ENCODE measurements at places on chromosomes 5 and 9.

GRCh38 chr5:173243831-173244305 lies 8.9 kb upstream of the NKX2-5 start:
- DNase-seq = no peak

DNA sequence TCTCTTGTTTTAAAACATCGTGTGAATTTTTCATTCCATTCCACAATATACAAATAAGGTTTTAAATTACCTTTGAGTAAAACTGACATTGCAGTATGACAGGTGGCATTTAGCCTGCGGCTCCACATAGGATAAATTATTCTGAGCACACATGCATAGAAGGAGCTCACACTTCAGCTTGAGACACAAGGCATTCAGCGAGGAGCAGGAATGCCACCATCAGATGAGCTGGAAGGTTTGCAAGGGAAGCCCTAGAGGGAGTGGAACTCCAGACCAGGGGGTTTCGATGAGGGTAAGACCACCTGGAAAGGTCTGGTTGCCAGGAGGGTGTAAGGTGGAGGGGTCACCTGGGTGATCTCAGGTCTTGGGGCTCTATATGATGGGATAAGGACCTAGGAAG lies 259.0 kb upstream of the ADRA1B start:
- DNase-seq = no peak

- no peak for DNase-seq
Observed at GRCh38 chr5:113081881-113082546, 105.4 kb downstream of the DCP2 start.

DNA sequence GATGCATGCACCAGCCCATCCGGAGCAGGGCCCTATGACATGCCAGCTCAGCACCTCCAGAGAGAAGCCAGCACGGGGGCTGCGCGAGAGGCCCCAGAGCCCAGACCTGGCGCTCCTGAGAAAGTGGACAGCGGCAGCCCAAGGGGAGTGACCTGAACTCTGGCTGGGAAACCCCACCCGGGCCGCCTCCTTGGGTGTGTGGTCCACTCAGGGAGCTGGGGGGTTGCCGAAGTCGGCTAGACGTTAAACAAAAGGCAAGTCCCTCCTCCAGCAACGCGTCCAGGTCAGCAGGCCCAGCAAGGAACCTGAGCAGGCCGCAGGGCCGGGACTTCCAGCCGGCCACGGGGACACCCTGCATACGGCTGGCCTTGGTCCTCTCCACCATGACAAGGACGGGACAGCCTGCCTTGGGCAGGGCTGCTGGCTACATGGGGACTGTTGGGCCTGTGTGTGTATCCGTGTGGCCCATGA lies 35.7 kb downstream of the NACC2 start:
- no peak for DNase-seq

- DNase-seq = no peak
Observed at GRCh38 chr5:170479484-170479883, 24.3 kb upstream of the KCNIP1 start.

DNA sequence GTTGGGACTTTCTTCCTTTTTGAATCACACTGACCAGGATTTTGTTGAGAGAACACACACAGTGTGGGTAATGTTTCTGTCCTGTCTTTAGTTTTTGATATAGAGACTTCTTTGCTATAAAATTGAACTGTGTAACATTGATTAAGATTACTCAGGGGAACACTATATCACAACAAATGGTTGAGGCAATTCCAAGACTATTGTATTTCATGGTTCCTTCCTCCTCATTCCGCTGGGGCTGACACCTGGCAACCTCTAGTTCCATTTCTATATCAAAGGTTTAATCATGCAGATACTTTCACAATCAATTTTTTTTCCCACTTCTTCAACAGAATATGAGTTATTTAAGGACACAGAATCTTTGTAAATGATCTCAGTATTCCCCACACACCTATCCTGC lies 182.2 kb downstream of the TAF11L14 start:
- no peak for DNase-seq

GRCh38 chr9:70601000-70601951 lies 186.8 kb upstream of the KLF9 start:
- DNase-seq = no peak

- no peak for DNase-seq
Observed at GRCh38 chr9:122186777-122187470, 27.2 kb downstream of the MORN5 start.

GRCh38 chr9:135087899-135088347 lies 455 bp downstream of the OLFM1 start:
- no peak for DNase-seq

GRCh38 chr5:176134529-176135223 lies 103.5 kb upstream of the SIMC1 start:
- DNase-seq = no peak

- DNase-seq = no peak
Observed at GRCh38 chr5:135486131-135487036, 34.2 kb upstream of the TIFAB start.

DNA sequence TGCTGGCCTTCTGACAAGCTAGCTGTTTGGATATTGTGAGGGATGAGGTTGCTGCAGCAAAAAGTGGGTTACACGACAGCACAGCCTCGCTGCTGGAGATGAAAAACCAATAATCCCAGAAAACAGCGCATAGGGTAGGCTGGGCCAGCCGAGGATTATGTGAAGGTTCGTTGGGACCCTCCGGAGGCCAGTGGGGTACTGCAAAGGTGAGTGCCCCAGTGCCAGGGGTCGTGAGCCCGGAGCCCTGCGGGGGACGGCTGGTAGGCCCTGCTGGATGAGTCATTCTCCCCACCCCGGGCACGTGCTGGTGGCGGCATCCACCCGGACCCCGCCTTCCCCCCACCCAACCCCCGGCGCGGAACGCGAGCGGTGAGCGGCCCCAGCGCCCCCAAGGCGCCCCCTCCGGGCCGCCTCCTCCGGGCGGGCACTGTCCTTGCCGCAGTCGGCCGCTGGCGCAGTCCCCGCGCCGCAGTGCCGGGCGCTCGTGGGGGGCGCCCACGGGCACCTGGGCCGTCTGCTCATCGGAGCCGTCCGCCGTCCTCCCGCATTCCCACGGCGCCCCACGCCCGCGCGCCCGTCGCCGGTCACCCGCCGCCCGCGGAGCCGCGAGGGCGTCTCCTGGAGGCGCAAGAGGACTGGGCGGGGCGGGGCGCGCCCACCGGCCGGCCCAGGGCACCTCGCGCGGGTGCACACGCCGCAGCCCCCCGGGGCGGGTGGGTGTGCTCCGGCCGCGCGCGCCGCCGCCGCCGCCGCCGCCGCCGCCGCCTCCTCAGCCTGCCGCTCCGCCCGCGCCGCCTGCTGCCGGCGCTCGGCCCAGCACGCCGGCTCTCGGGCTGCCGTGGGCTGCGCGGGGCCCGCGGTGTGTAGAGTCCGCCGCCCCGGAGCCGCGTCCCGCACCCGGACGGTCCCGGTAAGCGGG lies at the start of gene PHF24:
TSS of gene PHF24 (plus strand) at position 794 of the 919 bp plus-strand sequence. CDS start 13,014 bp downstream, outside the sequence.
- DNase-seq = peak; percentile 21

DNA sequence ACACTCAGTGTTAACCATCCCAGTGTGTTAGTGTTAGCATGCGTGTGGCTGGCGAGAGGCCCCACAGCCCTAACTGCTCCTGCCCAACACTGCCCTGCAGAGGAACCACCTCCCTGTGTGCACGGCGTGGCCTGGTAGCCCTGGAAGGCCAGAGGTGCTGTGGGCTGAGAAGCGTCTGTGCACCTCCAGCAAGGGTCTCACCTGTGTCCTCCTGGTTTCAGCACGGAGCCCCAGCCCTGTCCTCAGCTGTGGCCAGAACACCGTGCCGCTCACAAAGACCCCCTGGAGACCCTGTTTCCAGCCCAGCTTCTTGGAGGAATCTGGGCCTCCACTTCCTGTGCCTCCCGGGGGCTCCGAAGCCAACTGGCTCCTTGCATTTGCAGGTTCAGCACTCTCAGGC lies 56.1 kb upstream of the NRARP start:
- no peak for DNase-seq

DNA sequence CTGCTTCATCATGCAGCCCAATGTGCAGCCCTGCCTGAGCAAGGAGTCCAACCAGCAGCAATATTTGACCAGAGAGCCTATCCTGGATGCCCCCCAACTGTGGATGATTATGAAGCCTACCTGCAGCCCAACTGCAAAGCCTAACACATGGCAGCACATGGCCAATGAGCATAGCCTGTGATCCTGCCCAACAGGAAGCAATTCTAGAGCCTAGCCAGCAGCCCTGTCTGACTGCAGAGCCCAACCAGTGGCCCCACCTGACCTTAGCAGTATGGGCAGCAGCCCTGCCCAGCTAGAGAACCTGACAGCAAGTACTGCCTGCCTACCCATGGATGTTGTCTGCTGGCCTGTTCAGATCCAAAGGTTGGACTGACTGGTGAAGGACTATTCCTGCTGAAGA lies 97.3 kb upstream of the SH3GL2 start:
- DNase-seq = no peak

DNA sequence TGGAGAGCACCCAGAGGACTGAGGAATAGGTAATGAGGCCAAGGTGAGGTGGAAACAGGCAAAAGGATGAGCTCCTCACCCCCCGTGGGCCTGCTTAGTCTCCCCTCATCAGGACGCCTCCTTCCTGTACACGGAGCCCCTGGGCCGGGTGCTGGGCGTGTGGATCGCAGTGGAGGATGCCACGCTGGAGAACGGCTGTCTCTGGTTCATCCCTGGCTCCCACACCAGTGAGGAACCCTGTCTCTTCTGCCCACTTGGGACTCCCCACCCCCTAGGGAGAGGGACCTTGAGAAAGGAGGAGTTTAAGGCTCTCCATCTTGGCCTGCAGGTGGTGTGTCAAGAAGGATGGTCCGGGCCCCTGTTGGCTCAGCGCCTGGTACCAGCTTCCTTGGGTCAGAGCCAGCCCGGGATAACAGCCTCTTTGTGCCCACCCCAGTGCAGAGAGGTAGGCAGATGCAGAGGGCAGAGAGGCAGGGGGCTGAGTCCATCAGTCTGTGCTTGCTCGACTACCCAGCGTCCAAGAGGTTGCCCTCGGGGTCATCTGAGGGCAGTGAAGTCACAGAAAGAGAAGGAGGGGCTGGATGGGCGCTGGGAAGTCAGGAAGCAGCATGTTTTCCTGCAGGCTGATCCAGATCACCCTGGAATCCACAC lies 7.0 kb downstream of the DOLK start:
- DNase-seq = no peak

GRCh38 chr9:135448663-135449100 lies 30.9 kb upstream of the PPP1R26 start:
- no peak for DNase-seq
